Activated naive CD8-positive, alpha-beta T cell treated with anti-CD3 and anti-CD28 coated beads for 36 hours (primary cell): ENCODE measurements at places on chromosomes 12 and 14.

DNA sequence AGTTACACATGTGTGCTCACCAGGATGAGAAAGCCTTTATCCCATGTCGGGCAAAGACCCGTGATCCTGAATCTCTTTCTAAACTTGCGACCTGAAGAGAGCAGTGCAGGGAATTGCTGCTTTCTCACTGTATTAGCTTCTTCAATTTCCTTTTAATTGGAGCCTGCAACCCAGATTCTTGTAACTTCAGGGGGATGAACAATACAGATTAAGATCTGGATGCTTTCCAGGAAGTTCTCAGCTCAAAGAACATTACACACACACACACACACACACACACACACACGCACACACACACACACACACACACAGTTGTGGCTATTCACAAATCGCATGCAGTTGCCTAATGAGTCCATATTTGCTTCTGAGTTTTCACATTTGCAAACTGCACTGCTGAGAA, 268.3 kb downstream of the NPAS3 start:
- H3K27ac ChIP-seq = no peak overlapping the region
- H3K4me1 ChIP-seq = no peaks in the 10 kb centered on the region
- H3K4me3 ChIP-seq = no peak overlapping the region
- no peaks in the 10 kb centered on the region for H3K36me3 ChIP-seq
- no peak for DNase-seq

- H3K36me3 ChIP-seq = no peaks in the 10 kb centered on the region
- no peaks in the 10 kb centered on the region for H3K27me3 ChIP-seq
- H3K27ac ChIP-seq = no peak overlapping the region
- H3K4me1 ChIP-seq = no peaks in the 10 kb centered on the region
- H3K4me3 ChIP-seq = no peak overlapping the region
These were observed 176.0 kb downstream of the EGLN3 start for GRCh38 chr14:33774723-33775470.

GRCh38 chr14:52926953-52927352, 23.9 kb downstream of the FERMT2 start:
- H3K4me1 ChIP-seq = no peaks in the 10 kb centered on the region
- no peaks in the 10 kb centered on the region for H3K27me3 ChIP-seq
- H3K36me3 ChIP-seq = no peaks in the 10 kb centered on the region
- H3K4me3 ChIP-seq = no peak overlapping the region
- no peak for DNase-seq
- no peak overlapping the region for H3K27ac ChIP-seq

DNA sequence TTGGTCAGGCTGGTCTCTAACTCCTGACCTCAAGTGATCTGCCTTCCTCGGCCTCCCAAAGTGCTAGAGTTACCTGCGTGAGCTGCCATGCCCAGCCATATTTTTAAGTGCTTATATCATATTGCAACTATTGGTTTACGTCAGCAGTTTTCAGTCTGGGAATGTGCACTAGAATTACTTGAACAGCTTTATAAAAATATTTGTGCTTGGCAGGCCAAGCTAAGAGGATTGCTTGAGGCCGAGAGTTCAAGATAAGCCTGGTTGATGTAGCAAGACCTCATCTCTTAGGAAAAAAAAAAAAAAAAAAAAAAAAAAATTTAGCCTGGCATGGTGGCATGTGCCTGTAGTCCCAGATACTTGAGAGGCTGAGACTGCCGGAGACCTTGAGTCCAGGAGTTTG, 17.1 kb downstream of the KIAA0586 start:
- no peak for DNase-seq
- H3K27ac ChIP-seq = no peak overlapping the region
- no peaks in the 10 kb centered on the region for H3K4me1 ChIP-seq
- no peak overlapping the region for H3K4me3 ChIP-seq
- peaks cover 1% of the 10 kb centered on the region for H3K36me3 ChIP-seq
- H3K27me3 ChIP-seq = no peaks in the 10 kb centered on the region

DNA sequence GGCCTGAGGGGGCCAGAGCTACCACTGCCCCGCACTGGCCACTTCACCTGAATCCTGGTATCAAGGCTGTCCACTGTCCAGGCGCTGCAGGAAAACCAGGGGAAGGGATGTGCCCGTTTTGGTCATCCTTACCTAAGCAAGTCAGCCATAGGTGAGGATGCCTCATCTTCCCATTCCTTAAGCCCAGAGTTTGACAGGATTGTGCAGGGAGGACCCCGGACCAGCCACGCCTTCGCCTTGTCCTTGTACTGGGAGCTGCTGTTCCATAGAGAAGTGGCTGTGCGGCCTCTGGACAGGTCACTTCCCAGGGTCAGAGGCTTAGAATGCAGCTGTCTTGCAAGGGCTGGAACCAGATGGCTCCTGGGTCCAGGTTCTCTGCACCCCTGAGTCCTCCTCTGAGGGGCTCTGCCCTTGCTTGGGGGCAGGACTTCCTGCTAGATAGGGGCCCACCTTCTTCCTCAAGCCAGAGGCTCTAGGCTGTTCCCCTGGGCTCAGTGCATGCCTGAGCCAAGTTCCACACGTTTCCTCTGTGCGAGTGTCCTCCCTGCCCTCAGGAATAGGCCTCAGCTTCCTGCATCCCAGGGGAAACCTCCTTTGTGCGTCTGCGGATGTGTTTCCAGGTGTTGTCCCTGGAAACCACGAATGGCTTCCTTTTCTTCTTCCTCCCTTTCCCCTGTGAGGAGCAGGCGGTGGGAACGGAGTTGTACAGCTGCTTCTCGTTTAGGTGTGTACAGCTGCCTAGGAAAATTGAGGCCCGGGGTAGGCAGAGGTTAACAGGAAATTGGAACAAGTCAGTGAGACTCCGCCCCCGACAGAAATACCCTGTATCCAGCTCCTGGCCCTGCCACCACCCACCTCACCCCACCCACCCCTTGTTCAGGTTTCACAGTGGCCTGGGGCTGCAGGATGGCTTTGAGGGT, 54.3 kb upstream of the RIN3 start:
- peaks cover 39% of the 10 kb centered on the region for H3K4me1 ChIP-seq
- no peak overlapping the region for H3K4me3 ChIP-seq
- no peak overlapping the region for H3K27ac ChIP-seq
- no peaks in the 10 kb centered on the region for H3K36me3 ChIP-seq

DNA sequence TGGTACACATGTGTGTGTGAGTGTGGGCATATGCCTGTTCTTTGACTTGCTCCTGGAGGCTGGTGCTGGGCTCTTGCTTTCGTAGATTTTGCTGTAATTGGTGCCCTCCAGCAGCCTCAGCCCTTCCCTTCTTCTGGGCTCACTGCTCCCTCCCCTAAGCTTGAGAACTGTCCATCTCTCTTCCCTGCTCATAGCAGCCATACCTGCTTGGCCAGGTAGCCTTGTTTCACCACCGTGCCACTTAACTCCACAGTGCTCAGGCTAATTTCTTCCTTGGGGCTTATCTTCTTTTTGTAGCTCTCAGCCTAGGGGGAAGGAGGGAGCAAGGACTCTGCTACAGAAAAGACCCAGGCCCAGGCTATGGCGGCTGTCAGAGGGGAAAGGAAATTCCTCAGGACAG, 19.8 kb downstream of the PLEK2 start:
- peaks cover 4% of the 10 kb centered on the region for H3K36me3 ChIP-seq
- no peak for DNase-seq
- H3K4me1 ChIP-seq = no peaks in the 10 kb centered on the region
- no peak overlapping the region for H3K27ac ChIP-seq
- no peak overlapping the region for H3K4me3 ChIP-seq
- H3K27me3 ChIP-seq = no peaks in the 10 kb centered on the region

GRCh38 chr14:99524804-99525698, 43.8 kb downstream of the CCNK start:
- H3K27ac ChIP-seq = peak overlapping the region; percentile 72
- no peak for DNase-seq
- no peaks in the 10 kb centered on the region for H3K27me3 ChIP-seq
- H3K4me3 ChIP-seq = no peak overlapping the region

DNA sequence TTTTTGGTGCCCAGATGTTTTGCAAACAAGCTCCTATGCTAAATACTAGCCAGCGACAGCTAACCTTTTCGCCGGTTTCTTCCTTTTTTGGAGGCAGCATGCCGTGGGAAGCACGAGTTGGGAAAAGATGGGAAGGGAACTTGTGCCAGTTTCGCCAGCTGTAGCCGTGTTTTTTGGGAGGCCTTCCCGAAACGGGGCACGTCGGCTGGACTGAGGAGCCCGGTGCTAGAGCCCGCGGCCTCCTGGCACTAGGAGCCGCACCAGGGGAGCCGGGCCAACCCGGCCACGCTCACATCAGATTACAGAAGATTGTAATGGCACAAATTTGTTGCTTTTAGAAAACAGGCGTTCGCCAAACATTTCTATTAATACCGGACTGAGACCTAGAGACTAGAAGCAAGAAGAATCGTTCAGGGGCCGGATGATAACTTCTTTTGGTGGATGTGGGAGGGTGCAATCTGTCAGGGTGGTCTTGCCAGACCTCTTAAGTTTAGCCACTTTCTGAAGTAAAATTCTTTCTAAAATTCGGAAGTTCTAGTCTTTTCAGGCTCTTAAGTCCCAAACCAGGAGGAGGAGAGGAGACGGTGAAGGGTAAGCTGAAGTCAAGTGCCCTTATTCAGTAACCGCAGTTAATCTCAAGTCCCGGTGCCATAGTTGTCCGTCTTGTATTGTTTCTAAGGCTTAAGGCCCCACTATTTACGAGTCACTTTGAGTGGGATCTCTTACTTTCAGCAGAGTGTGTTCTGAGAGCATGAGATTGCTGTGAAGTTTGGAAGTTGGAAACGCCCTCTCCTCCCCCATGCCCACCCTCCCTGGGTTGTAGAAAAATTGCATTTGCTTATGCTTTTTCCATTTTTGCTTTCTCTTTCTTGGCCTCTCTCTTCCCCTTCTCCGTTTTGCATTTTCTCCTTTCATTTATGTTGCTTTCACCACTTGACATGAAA, 1.3 kb downstream of the RASSF3 start:
- H3K36me3 ChIP-seq = peaks cover 41% of the 10 kb centered on the region
- H3K27me3 ChIP-seq = no peaks in the 10 kb centered on the region
- DNase-seq = peak; percentile 16

DNA sequence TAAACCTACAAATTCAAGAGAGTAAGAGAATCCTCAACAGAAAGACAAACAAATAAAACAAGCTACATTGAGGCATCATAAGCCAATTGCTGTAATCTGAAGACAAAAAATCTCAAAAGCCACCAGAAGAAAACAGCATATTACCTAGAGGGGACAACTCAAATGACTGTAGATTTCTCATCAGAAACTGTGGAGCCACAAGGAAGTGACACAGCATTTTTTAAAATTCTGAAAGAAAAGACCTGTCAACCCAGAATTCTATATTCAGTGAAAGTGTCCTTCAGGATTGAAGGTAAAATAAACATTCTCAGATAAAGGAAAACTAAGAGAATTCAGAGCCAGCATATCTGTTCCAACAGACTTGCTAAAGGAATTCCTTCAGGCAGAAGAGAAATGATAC, 147.8 kb upstream of the DHRS4 start:
- no peak overlapping the region for H3K4me3 ChIP-seq
- no peak for DNase-seq
- H3K4me1 ChIP-seq = no peaks in the 10 kb centered on the region

GRCh38 chr14:104148433-104149277, 10.3 kb downstream of the KIF26A start:
- no peak overlapping the region for H3K4me3 ChIP-seq
- no peaks in the 10 kb centered on the region for H3K36me3 ChIP-seq
- H3K4me1 ChIP-seq = peaks cover 1% of the 10 kb centered on the region
- no peak overlapping the region for H3K27ac ChIP-seq
- no peak for DNase-seq
- H3K27me3 ChIP-seq = peaks cover 4% of the 10 kb centered on the region

DNA sequence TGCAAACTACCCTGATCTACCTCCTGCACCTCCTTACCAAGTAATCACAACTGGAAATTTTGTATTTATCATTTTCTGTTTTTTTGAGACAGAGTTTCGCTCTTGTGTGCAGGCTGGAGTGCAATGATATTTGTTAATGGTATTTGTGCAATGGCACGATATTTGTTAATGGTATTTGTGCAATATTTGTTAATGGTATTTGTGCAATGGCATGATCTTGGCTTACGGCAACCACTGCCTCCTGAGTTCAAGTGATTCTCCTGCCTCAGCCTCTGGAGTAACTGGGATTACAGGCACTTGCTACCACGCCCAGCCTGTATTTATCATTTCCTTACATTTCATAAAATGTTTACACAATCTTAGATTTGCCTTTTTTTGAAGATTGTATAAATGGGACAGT, 5.7 kb upstream of the NECAP1 start:
- H3K4me1 ChIP-seq = peaks cover 39% of the 10 kb centered on the region
- no peaks in the 10 kb centered on the region for H3K36me3 ChIP-seq
- no peak for DNase-seq
- no peaks in the 10 kb centered on the region for H3K27me3 ChIP-seq

DNA sequence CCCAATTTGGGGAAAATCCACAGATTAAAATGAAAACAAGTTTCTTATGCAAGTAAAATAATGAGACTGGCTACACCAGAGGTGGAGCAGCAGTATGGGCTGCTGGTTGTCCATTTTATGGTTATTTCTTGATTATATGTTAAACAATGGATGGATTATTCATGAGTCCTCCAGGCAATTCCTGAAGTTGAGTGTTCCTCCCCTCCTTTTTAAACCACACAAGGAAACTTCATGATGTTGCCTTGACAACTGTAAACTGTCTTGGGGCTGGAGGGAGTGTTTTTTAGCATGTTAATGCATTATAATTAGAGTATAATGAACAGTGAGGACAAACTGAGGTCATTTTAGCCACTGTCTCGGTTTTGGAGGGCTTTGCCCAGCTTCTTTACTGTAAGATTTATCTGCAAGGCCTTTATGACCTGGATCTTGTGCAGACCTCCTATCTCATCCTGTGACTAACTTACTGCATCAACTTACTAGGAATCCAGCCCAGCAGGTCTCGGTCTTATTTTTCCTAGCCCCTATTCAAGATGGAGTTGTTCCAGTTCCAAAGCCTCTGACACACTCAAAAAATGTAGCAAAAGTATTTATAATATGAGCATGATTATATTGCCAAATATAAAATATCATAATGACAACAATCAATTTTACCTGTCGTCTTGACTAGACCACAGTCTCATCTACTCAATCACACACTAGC, 534.0 kb downstream of the TMEM121 start:
- H3K4me3 ChIP-seq = no peak overlapping the region
- H3K36me3 ChIP-seq = no peaks in the 10 kb centered on the region
- no peak for DNase-seq
- H3K4me1 ChIP-seq = peaks cover 11% of the 10 kb centered on the region
- H3K27me3 ChIP-seq = peaks cover 7% of the 10 kb centered on the region

DNA sequence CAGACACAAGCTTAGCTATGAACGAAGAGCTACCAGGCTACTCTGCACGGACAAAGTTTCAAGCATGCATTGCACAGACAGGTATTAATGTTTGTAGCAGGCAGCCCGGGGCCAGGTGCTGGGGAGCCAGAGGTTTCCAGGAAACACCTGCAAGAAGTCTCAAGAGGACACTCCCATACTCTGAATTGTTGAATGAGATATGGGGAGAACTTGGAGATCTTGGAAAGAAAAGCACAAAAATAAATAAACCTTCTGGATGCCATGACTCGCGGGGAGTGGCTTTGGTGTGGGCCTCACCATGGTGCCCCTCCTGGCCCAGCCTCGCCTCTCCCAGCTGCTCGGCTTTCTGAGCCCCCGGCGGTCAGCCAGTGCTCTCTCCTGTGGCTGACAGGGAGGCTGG, 186.8 kb downstream of the TTC7B start:
- no peak for DNase-seq
- no peak overlapping the region for H3K4me3 ChIP-seq
- H3K27ac ChIP-seq = no peak overlapping the region
- H3K27me3 ChIP-seq = no peaks in the 10 kb centered on the region
- no peaks in the 10 kb centered on the region for H3K36me3 ChIP-seq
- H3K4me1 ChIP-seq = peaks cover 3% of the 10 kb centered on the region
